Stimulated activated CD4-positive, alpha-beta T cell treated with anti-CD3 and anti-CD28 coated beads, TNF-alpha, amount 100 ng/mL, for 1 hour (primary cell): ENCODE measurements at places on chromosomes 3 and 15.

GRCh38 chr15:76073554-76073953 lies 13.8 kb downstream of the TMEM266 start:
- DNase-seq: no peak

DNA sequence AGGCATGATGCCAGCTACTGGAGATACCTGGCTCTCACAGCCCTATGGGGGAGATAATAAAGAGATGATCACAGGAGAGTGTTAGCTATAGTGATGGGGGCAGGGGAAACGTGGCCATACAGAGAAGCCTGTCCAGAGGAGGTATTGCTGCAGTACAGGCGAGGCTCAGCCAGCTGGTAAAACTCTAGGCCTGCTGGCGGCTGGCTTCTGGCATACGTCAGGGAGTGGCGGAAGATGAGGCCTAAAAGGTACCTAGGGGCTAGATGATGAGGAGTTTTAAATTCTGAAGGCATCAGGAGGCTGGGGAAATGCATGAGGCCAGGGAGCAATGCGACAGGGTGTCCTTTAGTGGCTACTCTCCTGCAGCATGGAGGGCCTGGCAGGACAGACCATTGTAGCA lies 110.7 kb downstream of the EEFSEC start:
- DNase-seq: no peak

DNA sequence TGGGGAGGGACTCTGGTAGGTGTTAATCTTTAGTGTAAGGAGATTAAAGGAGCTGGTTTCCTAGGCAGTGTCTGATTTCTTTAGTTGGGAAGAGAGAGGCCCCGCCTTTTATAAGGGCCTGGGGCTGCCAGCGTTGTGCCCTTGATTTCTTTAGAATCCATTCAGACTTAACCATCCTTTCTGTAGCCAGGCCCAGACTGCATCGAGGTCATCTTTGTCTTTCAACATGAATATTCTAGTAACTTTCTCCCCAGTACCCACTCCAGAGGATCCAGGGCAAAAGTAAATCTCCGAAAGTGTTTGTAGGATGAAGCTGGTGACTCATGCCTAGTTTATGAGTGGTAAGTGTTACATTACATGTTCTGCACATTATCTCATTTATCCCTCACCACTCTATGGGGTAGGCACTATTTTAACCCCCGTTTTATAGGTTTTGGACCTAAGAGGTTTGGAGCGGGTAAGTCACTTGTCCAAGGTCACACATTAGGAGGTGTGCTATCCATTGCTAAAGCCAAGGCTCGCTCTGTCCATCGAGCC lies 11.8 kb upstream of the USP3 start:
- DNase-seq: no peak

DNA sequence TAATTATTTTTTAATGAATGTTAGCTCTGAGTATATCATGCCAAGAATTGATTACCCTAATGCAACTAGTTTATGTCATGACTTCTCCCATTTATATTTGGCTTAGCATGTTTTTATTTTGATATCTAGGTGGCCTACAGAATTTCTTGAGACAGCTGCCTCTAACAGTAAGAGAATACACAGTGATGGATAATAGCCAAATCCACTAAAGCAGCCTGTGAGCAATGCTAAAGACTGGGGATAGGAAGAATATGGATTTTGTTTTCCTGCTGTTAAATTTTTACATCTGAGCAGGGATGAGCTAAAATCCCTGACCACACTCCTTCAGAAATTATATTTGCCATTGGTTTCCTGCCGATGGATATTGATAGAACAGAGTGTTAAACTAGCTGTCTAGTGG lies 149.3 kb upstream of the TGFBR2 start:
- no peak for DNase-seq

GRCh38 chr3:37535526-37536432 lies 325.9 kb upstream of the CTDSPL start:
- no peak for DNase-seq

GRCh38 chr15:50496692-50497091 lies 49.8 kb downstream of the USP50 start:
- DNase-seq: no peak

DNA sequence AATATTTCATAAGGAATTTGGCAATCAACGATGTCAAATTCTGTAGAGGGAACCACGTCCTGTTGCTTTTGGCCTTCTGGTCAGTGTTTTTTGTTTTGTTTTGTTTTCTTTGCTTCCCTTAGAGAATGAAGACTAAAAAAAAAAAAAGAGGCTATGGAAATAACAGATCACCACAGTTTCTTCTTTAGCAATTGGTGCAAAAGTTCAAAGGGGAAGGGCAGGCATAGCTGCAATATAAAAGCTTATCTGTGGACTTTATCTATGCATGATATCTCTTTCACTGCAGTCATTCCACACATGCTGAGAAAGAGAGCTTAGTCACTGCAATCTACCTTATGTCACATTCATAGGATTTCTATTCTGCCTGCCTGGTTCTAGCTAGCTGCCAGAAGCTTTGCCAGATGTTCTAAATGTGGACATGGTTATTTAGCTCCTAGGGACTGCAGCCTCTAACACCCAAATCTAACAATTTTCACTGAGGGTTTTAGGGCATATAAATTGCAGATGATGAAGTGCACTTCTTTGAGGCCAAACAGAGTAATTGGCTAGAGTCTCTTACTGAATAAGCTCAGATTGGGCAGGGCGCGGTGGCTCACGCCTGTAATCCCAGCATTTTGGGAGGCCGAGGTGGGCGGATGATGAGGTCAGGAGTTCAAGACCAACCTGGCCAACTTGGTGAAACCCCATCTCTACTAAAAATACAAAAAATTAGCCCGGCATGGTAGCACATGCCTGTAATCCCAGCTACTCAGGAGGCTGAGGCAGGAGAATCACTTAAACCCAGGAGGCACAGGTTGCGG lies 637.2 kb downstream of the NTRK3 start:
- no peak for DNase-seq

- no peak for DNase-seq
Measured at GRCh38 chr3:120487191-120487650, 36.4 kb upstream of the FSTL1 start.

- DNase-seq: no peak
Measured at GRCh38 chr3:44734646-44735168, 5.3 kb downstream of the ZNF501 start.

- DNase-seq: no peak
Measured at GRCh38 chr3:45979378-45979777, 16.2 kb downstream of the FYCO1 start.

- DNase-seq: no peak
Measured at GRCh38 chr15:69685512-69686452, 233.2 kb downstream of the RPLP1 start.

- DNase-seq: no peak
Measured at GRCh38 chr15:51641490-51642130, 19.0 kb upstream of the DMXL2 start.

DNA sequence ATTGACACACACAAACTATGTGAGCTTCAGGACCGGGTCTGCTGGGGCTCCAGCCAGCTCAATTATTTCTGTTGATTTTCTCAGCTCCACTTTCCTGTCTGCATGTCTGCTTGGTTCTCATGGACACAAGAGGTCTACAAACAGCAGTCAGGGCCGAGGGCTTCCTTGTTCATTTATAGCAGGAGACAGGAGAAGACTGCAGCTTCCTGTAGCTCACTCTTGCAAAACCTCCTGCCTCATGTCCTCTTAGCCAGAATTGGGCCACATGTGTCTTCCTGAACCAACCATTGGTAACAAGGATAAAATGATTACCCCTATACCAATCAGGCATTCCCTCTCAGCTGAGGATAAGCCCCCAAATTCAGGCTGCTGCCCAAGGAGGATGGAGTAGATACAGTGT lies 182.8 kb downstream of the TLE3 start:
- DNase-seq: no peak

GRCh38 chr15:73318463-73319351 lies 50.1 kb downstream of the HCN4 start:
- DNase-seq: no peak

DNA sequence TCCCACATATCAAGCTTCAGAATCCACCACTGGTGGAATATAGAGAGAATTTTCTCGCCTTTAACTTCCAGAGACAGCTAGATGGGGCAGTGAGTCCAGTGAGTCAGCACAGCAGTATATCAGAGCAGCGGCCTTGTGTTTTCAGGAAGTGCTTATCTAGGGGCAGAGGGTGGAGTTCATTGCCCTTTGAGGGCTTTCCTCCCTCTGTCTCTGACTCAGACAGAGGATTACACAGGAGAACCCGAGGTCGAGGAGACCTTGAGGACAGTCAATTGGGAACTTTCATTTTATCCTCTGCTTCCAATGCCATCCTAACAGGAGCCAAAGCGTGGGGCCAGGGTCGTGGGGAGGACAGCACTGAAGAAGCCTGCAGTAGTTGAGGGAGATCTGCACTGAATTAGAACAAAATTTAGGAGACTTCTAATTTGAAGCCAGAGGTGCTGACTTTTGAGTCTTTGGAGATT lies 109.6 kb upstream of the UMPS start:
- no peak for DNase-seq

DNA sequence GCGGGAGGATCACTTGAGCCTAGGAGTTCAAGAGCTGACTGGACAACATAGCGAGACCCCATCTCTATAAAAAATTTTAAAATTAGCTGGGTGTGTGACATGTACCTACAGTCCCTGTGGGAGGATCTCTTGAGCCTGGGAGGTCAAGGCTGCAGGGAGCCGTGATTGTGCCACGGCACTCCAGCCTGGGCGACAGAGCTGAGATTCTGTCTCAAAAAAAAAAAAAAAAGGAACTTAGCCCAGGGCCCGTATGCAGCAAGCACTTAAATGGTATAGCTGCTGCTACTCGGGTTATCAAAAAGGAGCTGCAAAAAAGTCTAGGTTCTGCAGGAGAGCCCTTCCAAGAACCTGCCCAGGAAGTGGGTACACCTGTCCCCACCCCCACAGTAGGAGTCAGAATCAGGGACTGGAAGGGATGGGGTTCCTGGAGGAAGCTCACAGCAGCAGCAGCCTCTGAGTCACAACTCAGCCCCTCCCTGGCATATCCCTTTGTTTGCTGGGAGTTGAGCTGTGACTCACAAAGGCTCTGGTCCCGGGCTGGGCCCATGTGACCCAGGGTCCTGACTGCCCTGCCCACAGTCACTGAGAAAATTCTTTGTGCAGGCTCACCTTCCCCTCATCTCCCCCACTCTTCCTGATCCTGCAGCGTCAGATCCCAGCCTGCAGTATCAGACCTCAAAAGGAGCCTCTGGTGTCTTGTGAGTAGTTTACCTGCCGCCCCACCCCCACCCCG lies at the start of gene SPATA12:
Gene SPATA12, plus strand, starts transcription at position 576 of the 733 bp plus-strand sequence. CDS start 13,031 bp downstream, outside the sequence.
- DNase-seq: no peak

DNA sequence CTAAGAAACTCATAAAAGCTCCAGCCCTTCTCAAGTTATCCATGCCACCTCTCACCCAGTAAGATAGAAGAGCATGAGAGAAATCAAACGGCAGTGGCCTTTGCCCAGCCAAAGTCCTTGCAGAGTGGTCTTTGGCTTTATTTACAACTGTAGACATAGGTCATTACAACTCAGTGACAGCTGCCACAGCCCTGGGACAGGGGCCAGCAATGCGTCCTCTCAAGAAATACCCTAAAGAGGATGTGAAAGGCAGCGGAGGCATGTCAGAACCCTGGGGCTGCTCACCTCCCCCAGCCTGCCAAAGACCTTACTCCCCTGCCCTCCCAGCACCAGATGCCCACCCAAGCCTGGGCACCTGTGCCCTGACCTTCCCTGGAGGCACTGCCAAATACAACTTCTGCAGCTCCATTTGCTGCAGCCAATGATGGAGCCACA lies 6.3 kb downstream of the ACAA1 start:
- DNase-seq: no peak

GRCh38 chr3:196502775-196503195 lies 783 bp downstream of the RNF168 start:
- DNase-seq: peak; percentile 26

- DNase-seq: no peak
Measured at GRCh38 chr3:148588291-148588690, 109.4 kb upstream of the AGTR1 start.

DNA sequence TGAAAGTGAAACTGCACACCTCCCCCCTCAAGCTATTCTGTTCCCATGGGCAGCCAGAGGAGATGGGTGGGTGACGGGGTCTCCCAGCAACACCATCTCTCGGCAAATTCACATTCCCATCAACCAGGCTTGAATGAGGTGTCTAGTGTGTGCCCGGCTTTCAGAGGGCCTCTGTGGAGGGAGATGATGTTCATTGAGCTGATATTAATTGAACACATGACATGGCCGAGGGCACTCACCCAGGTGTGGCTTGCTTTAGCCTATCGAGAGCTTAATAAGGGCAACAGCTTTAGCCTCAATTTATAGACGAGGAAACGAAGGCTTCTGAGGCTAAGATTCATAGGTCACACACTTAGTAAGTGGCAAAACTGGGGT lies 288.0 kb downstream of the UACA start:
- no peak for DNase-seq

DNA sequence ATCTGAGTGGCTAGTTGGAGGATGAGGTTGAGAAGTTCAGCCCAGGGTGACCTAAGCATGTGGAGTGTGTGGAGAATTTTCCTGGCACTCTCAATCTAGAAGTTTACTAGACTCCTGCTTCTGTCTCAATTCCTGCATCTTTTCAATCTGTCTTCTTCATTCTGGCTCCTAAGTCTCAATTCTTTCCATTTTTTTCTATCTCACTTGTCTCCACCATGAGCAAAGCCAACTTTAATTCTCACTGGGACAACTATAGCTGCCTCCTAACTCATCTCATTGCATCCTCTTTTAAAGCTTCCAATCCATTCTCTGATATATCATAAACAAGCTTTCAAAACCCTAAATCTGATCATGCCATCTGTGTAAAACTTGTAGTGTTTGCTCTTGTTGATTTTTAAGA lies 569.3 kb downstream of the NAALADL2 start:
- DNase-seq: no peak

DNA sequence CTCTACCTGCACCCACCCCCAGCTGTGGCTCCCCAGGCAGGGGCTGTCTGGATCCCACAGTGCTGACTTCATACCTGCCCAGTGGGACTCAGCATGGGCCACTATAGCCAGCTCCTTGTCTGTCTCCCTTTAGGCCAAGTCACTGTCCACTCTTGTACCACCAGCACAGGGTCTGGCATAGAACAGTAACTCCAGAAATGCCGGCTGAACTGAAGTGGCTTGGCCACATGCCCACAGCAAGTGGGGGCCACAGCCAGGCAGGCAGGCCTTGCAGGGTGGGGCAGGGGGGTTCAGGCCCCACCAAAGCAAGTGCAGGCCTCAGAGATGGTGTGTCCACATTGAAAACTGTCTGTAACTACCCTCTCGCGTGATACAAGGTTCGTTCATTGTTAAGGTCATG lies 252.6 kb upstream of the LYSMD4 start:
- no peak for DNase-seq

- DNase-seq: no peak
Measured at GRCh38 chr15:99631255-99631654, 65.5 kb downstream of the MEF2A start.

- DNase-seq: no peak
Measured at GRCh38 chr15:89673165-89673512, 6.0 kb downstream of the PLIN1 start.

DNA sequence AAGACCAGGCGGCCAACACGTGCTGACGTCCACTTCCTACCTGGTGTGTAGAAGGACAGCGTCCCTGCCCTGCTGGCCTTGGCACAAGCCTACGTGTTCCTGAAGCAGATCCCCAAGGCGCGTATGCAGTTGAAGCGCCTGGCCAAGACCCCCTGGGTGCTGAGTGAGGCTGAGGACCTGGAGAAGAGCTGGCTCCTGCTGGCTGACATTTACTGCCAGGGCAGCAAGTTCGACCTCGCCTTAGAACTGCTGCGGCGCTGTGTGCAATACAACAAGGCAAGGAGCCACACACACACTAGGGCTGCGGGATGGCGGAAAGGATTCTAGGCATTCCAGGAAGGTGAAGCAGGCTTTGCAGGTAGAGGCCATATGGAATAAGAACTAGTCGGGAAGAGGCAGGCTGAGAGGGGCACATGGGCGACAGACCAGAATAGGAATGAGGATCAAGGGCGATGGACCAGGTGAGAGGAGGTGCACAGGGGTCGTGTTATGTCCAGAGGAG lies 15.9 kb downstream of the CSRNP1 start:
- no peak for DNase-seq

- DNase-seq: no peak
Measured at GRCh38 chr15:80114114-80114513, 38.7 kb upstream of the FAH start.
